ENCODE measurements at places on chromosomes 16 and 17.

DNA sequence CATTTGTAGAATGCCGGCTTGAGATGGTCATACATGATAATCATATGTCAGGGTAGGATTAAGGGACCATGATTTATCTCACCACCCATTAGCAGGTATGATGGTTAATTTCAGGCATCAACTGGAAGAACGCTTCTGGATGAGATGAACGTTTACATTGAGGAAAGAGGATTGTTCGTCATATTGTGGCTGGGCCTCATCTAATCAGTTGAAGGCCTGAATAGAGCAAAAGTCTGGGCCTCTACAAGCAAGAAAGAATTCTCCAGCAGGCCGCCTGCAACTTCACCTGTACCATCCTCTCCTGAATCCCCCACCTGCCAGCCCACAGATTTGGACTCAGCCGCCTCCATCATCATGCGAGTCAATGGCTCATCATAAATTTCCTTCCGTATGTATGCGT lies 30.6 kb upstream of the XYLT1 start:
- no peak for DNase-seq

DNA sequence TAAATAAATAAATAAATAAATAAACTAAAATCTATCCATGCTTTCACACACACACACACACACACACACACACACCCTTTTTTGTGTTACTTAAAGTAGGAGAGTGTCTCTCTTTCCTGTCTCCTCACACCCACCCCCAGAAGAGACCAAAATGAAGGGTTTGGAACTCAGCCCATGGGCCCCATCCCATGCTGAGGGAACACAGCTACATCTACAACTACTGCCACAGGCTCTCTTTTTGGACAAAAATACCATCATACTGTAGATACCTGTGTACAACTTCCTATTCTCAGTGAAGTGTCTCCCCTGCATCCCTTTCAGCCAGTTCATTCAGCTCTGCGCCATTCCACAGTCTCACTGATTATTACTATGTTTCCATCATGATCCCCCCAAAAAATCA lies 1.9 kb upstream of the HBA2 start:
- DNase-seq, result no peak

- DNase-seq, result no peak
Observed at GRCh38 chr16:66712512-66712911, 16.0 kb upstream of the CMTM4 start.

DNA sequence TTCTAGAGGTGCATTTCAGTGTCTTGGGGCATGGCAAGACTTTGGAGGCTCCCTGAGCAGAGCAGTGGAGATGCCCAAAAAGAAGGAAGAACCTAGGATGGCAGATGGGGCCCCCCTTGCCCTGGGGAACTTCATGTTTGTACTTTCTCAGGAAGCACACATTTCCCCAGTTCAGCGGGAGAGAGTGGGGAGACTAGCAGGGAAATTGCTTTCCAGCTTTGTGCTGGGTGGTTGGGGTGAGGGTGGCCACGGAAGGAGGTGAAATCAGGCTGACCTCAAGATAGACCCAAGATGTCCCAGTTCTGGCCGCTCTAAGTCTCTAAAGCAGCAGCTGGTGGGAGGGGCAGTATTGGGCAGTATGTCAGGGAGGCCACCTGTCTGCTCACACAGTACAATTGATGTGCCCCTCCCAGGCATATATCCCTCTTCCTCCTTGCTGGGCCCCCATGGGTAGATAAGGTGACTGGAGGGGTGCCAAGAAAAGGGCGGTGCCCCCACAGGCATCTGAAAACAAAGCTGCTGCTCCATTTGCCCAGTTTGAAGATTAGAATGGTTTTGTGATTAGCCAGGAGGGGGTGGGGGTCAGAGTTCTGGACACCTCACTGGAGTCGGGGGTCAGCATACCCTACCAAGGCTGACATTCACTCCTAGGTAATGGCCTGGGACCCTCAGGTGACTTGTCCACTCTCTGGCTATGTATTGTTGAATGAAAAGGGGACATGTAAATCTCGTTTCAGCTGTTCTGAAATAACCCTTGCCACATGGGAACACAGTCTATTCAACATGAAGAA lies 17.1 kb upstream of the NAGLU start:
- DNase-seq, result no peak

GRCh38 chr16:87789437-87790291 lies 23.9 kb upstream of the KLHDC4 start:
- no peak for DNase-seq

GRCh38 chr16:77330332-77331042 lies 104.3 kb downstream of the ADAMTS18 start:
- no peak for DNase-seq

GRCh38 chr17:17994271-17995069 lies 21.8 kb downstream of the DRC3 start:
- DNase-seq, result peak; percentile 8

GRCh38 chr17:43456661-43457361 lies 27.0 kb upstream of the DHX8 start:
- no peak for DNase-seq

- DNase-seq, result no peak
Observed at GRCh38 chr17:11363565-11364117, 122.6 kb downstream of the SHISA6 start.

GRCh38 chr17:31484821-31485220 lies 93.3 kb downstream of the RAB11FIP4 start:
- no peak for DNase-seq

Data from NCI-H510A (cell line).